SIG-M5 (cell line): ENCODE measurements at places on chromosomes 6 and 20.

DNA sequence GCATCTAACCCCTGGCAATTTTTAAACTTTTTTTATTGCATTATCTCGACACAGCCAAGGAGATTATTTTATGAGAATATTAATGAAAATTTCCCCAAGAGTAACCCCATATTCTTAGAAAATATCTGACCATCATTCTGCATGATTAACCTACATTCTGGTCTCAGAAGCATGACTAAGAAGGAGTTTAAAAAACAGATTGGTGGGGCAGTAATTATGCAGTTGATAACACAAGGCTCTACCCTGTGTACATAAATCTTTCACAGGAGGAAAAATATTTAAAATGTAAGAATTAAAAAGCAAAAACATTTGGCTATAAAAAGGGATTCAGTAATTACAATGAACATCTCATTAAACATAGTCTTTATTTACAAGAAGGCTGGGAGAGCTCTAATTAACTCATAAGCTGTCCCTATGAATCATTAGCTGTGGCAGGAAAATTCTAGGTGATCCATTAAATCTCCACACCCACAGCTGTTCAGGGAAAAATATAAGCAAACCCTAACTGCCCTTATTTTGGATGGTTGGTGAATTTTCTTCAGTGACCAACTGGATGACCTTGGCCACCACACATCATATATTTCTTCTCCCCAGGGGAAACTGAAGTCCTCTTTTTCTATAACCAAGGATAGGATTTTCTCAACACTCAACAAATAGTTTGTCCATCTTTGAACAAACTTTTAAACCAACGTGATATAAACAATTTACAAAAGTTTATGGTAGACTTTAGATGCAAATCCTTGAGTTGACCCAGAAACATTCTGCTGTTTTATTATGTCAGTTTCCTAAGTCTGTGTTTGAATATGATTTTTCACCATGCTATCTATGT, 59.5 kb downstream of the PDE7B start:
- DNase-seq: no peak

- no peak for DNase-seq
These were observed 59.6 kb upstream of the AFDN start for GRCh38 chr6:167766986-167767714.

GRCh38 chr20:19330038-19330437, 117.6 kb downstream of the SLC24A3 start:
- DNase-seq: no peak

DNA sequence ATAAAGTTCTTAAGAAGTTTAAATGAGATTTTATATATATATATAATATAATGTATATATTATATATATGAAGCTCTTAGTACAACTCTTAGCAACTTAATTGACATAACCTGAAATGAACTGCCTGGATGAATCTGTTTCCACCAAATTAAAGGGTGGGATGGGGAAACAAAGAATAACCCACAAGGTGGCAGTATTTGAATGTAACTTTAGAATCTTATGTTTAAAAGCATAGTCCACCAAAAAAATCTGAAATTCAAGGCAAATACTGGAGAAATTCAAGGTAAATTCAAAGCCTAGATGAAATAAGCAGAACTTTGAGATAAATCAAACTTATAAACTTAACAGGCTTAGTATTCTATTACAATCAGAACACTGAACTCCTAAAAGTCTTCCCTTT, 4.4 kb upstream of the IBTK start:
- no peak for DNase-seq

DNA sequence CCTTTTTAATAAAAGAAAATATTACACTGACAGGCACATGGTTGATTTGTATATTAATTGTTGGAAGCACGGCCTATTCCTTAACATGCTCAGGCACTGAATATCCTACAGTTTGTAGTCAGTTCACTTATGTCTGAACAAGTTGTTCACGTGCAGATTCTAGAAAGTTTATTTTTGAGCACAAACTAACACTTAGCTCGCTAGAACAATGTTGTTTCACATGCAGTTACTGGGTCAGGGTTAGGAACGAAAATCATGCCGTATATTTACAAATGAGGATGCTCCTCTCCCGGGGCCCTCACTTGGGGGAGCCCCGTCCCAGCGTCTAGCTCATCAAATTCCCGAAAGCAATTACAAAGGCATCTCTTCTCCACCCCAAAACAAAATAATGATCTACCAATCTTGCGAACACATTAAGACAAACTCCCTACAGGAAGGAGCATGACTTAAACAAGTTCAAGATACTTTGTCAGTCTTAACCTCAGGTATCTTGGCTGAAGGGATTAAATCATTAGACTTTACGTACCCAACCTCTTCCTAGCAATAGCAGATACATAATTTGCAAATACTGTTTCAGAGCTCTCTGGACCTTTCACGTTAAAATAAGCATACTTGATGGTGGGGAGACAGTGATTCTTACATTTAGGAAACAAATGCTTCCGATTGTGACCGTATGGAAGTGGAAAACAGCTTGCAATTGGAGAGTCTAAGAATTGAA, 1.5 kb downstream of the MAP7 start:
- DNase-seq: no peak

GRCh38 chr20:44392088-44392775, 36.7 kb downstream of the HNF4A start:
- DNase-seq: no peak

GRCh38 chr6:107217248-107217647, 101.9 kb upstream of the BEND3 start:
- DNase-seq: no peak

- DNase-seq: no peak
These were observed 14.1 kb upstream of the ZSCAN12 start for GRCh38 chr6:28413681-28414080.

DNA sequence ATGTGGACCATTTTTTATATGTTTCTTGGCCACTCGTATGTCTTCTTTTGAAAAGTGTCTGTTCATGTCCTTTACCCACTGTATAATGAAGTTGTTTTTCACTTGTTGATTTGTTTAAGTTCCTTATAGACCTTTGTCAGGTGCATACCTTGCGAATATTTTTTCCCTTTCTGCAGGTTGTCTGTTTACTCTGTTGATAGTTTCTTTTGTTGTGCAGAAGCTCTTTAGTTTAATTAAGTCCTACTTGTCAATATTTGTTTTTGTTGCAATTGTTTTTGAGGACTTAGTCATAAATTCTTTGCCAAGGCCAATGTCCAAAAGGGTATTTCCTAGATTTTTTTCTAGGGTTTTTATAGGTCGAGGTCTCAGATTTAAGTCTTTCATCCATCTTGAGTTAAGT, 66.2 kb downstream of the UNC5CL start:
- DNase-seq: no peak

- DNase-seq: no peak
These were observed 1.0 kb upstream of the HFE start for GRCh38 chr6:26086211-26086610.

GRCh38 chr20:22288156-22288555, 296.2 kb downstream of the FOXA2 start:
- DNase-seq: no peak

DNA sequence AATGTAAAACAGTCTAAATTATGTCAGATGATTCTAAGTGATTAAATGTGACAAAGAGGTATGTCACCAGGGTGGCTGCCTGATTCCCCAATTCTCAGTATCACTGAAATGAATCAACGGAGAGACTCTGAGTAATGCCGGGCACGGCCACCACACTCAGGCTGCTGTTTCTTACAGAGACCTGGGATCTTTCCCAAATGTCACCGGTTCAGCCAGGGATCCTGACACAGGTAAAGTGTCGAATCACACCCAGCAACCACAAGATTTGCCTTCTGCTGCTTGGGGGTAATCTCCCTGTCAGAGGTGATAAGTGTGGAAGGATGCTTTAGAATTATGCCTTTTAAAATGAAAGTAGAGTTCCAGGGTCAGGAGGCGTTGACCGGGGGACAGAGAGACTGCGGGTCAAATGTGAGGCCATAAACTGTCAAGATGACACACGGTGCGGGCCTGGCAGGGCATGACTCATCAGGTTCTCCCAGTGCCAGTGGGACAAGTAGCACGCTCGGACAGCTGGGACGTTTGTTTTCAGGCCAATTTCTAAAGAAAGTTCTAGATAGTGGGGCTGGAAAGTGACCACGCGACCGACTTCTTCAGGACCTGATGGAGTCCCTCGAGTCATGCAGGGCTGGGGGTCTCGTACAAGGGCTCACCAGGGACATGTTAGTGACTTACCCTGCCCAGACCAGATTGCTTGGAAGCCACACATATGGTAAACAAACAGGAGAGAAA, 48.9 kb downstream of the PRDM1 start:
- DNase-seq: no peak

DNA sequence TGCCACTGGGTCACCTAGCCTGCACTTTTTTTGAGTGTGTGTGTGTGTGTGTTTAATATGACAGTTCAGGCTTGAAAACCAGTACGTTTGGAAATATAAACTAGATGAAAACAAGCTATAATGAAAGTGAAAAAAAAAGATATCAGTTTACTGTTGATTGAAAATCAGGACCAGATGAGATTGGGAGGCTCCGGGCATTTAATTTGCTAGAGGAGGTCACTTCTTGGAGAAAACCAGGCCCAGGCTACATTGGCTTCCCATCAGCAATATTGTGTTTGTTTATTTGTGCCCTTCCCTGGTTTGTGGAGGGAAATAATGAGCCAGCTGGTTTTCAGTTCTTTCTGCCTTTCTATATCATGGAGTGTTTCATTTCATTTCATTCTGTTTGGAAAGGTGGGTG, 246.6 kb upstream of the JAG1 start:
- DNase-seq: no peak

GRCh38 chr6:87670707-87671106, 31.3 kb downstream of the AKIRIN2 start:
- no peak for DNase-seq

DNA sequence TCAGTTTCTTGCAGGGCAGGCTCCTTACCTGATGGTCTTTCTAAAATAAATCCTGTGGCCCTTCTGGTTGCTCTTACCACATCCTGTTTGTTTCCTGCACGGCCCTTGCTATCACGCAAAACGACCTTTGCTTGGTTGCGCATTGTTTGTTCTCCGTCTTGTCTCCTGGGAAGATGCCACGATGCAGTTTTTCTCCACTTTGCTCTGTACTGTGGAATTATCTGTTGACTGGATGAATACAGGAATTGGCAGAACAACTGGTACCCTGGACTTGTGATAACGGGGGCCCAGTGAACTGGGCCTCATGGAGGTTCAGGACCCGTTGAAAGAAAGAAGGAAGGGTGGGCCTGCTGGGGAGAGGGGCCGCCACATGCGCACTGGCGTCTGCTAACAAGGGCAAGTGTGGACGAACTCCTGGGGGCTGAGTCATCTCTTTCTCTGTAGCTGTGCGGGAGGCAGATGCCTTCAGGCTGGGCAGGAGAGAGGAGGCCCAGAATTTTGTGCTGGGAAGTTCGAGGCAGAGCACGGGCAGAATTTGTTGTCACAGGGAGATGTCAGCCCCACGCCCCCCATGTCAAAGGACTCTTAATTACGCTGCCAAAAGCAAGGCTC, 139.9 kb downstream of the BMP7 start:
- no peak for DNase-seq

GRCh38 chr20:10077081-10077471, 42.3 kb downstream of the ANKEF1 start:
- DNase-seq: no peak

GRCh38 chr6:46764961-46765360, 18.2 kb downstream of the ANKRD66 start:
- no peak for DNase-seq

GRCh38 chr6:15481390-15482291, 181.2 kb downstream of the DTNBP1 start:
- no peak for DNase-seq

GRCh38 chr6:4714961-4715501, 61.2 kb upstream of the CDYL start:
- DNase-seq: no peak

DNA sequence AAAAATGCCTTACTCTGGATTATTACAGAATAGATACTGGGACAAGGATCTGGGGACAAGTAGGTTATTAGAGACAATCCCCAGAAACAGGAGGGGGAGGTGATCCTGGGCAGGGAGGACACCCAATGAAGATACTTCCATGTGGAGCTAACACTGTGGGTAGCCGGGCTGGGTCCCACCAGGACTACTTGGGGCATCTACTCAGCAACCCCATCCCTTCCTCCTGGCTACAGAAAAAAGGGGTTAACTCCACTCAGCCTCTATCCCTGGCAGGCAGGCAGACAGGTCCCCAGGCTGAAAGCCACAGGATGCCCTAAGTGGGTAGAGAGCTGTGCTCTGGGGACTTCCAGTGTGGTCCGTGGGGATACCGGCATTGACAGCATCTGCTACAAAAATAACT, 68.0 kb upstream of the NXT1 start:
- DNase-seq: no peak

DNA sequence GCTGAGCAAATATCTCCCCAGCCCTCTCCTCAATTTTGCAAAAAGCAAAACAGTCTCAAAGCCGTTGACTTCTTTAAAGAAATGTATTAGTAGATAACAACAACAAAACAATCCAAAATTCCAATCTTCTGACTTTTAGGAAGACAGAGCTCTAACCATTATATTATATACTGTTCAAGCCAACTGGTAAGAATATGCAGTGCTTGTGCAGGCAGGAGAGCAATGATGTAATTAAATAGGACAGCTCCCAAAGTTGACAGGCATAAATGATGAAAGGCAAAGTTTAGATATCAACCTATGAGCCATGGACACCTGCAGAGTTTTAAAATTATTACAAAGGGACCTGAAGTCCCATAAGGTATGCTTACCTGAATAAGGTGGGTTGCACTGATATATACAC, 16.6 kb upstream of the CEP85L start:
- no peak for DNase-seq

DNA sequence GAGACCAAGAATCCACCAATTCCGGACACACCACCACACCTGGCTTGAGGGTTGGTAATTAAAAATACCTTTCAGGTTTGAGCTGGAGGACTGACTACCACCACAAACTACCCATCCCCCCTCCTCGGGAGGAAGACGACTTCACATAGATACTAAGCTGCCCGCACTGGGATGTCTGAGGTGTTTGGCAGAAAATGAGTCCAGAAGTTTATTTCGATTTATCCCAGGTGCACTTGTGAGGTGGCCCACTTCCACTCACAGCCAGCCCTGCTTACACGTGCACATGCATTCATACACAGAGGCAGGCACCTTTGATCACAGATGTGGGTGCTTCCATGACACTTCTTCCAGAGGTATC, 187.1 kb downstream of the ID4 start:
- DNase-seq: no peak
